ENCODE measurements at places on chromosomes 2 and 18. TPM values are rescaled to one million over a fixed set of nuclear protein-coding genes. Genes with fewer than 3 reads are reported as not detected.

Gene PTPRN
- 17.5 TPM for total RNA-seq

Gene GREB1
- total RNA-seq: 7.5 TPM

Gene ANKRD53
- total RNA-seq: 0.72 TPM

- no peak for DNase-seq
- no peak overlapping the region for H3K4me3 ChIP-seq
- H3K4me1 ChIP-seq: no peaks in the 10 kb centered on the region
- H3K36me3 ChIP-seq: no peaks in the 10 kb centered on the region
Measured at GRCh38 chr18:59075923-59076322, 63.8 kb upstream of the SEC11C start.

DNA sequence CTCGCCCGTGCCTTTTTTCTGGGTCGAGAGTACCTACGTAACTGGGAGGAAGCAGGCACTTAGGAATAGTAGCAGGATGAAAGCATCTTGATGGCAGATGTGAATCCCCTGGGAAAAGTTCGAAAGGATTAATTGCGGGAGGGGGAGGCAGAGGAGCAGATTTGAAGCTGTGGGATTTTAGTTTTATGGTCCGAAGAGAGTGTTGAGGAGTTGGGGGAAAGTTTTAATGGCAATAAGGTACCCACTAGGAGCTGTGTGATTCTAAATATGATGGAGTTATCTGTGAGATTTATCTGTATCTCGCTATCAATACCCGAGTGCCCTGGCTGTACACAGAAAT, 1.1 kb downstream of the AGFG1 start:
- no peaks in the 10 kb centered on the region for H3K27me3 ChIP-seq
- H3K4me1 ChIP-seq: peaks cover 21% of the 10 kb centered on the region
- no peaks in the 10 kb centered on the region for H3K36me3 ChIP-seq
- peak overlapping the region; percentile 91 for H3K4me3 ChIP-seq
- peak overlapping the region; percentile 83 for H3K27ac ChIP-seq
- no peak for DNase-seq

GRCh38 chr2:99974682-99975375, 167.6 kb downstream of the AFF3 start:
- no peak overlapping the region for H3K27ac ChIP-seq
- H3K4me1 ChIP-seq: peaks cover 7% of the 10 kb centered on the region
- H3K36me3 ChIP-seq: peaks cover 11% of the 10 kb centered on the region
- no peak for DNase-seq
- no peak overlapping the region for H3K4me3 ChIP-seq
- H3K27me3 ChIP-seq: peaks cover 79% of the 10 kb centered on the region

DNA sequence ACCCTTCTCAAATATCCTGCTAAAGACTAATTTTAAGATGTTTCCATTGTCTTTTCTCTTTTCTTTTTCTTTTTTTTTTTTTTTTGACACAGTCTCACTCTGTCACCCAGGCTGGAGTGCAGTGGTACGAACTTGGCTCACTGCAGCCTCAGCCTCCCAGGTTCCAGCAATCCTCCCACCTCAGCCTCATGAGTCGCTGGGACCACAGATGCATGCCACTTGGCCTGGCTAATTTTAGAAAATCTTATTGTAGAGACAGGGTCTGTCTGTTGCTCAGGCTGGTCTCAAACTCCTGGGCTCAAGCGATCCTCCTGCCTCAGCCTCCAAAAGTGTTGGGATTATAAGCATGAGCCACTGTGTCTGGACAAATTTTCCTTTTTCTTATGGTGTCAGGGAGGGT, 167.5 kb downstream of the MCFD2 start:
- peaks cover 16% of the 10 kb centered on the region for H3K4me1 ChIP-seq
- H3K27me3 ChIP-seq: no peaks in the 10 kb centered on the region
- no peak overlapping the region for H3K4me3 ChIP-seq
- H3K36me3 ChIP-seq: peaks cover 4% of the 10 kb centered on the region
- DNase-seq: no peak

DNA sequence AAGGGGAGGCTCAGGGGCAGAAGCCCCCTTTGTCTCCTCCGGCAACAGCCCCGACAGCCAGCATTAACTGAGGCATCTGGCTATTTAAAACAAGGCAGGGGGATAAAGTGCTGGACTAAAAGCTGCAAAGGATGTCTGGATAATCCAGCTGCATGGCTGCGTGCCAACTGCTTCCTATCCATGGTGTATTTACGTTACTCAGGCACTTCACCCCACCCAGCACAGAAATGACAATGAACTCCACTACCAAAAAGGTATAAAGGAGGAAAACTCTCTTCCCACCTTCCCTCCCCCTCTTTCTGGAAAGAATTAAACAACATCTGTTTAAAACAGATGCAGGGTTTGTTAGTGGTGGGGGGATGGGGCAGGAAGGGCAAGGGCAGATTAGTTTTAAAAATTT, 82.5 kb downstream of the SPRED2 start:
- peaks cover 22% of the 10 kb centered on the region for H3K36me3 ChIP-seq
- H3K4me3 ChIP-seq: peak overlapping the region; percentile 51
- peaks cover 49% of the 10 kb centered on the region for H3K4me1 ChIP-seq

- no peaks in the 10 kb centered on the region for H3K27me3 ChIP-seq
- H3K36me3 ChIP-seq: no peaks in the 10 kb centered on the region
- no peaks in the 10 kb centered on the region for H3K4me1 ChIP-seq
- no peak overlapping the region for H3K27ac ChIP-seq
Measured at GRCh38 chr2:191526091-191526490, 151.8 kb upstream of the NABP1 start.

GRCh38 chr2:69943843-69944525, 17.4 kb downstream of the ASPRV1 start:
- peaks cover 15% of the 10 kb centered on the region for H3K36me3 ChIP-seq
- no peak for DNase-seq
- H3K4me1 ChIP-seq: peaks cover 3% of the 10 kb centered on the region
- no peak overlapping the region for H3K4me3 ChIP-seq

Measured in type B pancreatic cell (in vitro differentiated cells).